SHP77 treated with DMSO at 0.1 percent for 48 hours (cell line): ENCODE measurements at places on chromosomes 4 and X.

GRCh38 chr4:1579001-1579900 lies 104.9 kb downstream of the FAM53A start:
- DNase-seq, result no peak

- no peak for DNase-seq
Observed at GRCh38 chr4:40980318-40980883, 230.6 kb downstream of the NSUN7 start.

DNA sequence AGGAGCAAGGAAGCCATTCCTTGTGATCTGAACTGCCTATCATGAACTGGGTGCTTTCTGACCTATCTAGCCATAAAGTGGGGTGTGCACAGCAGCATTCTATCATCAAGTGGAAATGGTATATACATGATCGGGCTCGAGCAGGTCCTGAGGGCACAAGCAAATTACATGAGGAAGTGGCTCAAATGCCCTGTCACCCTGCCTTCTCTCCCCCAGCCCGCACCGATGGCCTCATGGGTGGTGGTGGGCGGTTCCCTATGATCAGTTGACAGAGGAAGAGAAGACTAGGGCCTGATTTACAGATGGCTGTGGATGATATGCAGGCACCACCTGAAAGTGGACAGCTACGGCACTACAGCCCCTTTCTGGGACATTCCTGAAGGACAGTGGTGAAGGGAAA lies 46.3 kb upstream of the BCLAF3 start:
- no peak for DNase-seq

DNA sequence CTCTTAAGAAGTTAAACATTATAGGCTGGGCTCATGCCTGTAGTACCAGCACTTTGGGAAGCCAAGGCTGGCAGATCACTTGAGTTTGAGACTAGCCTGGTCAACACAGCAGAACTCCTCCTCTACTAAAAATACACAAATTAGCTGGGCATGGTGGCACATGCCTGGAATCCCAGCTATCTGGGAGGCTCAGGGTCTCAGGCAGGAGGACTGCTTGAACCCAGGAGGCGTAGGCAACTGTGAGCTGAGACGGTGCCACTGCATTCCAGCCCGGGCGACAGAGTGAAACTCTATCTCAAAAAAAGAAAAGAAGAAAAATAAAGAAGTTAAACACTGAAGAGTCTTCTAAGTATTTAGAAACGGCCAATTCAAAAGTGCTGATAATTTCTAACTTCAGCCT lies 164.3 kb upstream of the GALNTL6 start:
- no peak for DNase-seq

DNA sequence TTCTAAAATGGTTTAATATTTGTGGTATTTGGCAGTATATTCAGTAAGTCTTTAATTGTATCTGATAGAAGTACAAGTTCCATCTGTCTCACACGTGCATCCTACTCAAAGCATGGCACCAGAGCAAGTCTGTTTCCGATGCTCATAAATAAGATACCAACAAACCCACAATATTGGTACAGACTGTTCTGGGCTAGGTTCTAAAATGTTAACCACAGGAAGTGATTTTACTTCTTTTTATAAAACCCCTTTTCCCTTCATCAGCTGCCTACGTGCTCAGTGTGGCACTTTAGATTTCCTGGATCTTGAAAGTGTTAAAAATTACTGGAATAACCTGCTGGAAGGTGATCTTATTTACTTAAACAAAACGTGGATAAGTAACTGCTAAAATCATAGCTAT lies 165.1 kb downstream of the CFAP299 start:
- no peak for DNase-seq

- no peak for DNase-seq
Observed at GRCh38 chr4:146159384-146160058, 16.0 kb upstream of the LSM6 start.

- DNase-seq, result no peak
Observed at GRCh38 chr4:184346682-184347081, 127.7 kb downstream of the IRF2 start.

- peak; percentile 26 for DNase-seq
Observed at GRCh38 chrX:49166914-49167739, 4.6 kb downstream of the MAGIX start.

DNA sequence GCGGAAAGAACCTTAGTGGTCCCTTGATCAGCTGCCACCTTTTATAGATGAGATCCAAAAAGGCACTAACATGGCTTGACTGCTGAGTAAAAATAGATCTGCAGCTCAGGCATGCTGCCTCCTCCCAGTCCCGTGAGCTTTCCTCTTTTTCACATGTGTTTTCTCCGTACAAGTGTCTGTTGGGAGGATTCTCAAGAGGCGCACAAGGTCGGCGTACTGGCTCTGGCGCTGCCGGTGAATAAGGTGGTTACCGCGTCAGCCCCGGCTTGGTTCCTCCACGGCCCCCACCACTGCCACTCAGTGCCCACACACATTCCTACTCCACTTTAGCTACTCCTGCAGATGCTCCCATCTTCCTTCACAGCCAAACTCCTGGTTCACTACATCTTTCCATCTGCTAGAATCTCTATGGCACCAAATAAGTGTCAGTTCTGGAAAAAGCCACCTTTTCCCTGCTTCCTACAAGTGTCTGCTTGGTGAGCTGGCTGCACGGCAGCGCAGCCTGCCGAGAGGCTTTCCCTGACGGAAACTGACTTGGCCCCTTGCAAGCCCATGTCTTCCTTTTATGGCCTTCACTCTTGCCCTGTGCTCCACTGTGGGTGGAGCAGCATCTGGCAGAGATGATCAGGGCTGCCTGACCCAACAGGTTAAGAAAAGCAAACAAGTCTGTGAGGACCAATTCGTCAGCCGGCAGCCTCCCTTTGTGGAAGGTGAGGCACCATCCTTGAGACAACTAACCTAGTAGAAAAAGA lies 99.8 kb downstream of the KLHL8 start:
- no peak for DNase-seq

GRCh38 chrX:136626891-136627290 lies 21.1 kb upstream of the CD40LG start:
- DNase-seq, result no peak

DNA sequence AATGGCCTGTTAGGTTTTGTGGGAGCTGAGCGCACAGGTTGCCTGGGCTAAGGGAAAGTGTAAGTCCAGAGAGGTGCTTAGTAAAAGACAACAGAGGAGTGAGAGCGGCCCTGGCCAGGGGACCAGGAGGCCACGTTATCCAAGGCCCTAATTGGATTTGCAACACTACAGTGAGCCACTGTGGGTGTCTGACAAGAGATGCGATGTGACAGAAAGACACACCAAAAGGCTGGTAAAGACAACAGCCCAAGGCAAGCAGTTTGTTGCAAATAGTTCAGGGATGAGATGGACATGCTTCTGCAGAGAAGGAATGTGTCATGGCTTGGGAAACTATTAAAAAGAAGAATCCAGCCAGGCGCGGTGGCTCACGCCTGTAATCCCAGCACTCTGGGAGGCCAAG lies 162.7 kb upstream of the KIT start:
- no peak for DNase-seq

- no peak for DNase-seq
Observed at GRCh38 chrX:128975745-128976144, 547.5 kb downstream of the SMARCA1 start.

GRCh38 chrX:149010013-149010852 lies 494.9 kb downstream of the IDS start:
- peak; percentile 31 for DNase-seq

DNA sequence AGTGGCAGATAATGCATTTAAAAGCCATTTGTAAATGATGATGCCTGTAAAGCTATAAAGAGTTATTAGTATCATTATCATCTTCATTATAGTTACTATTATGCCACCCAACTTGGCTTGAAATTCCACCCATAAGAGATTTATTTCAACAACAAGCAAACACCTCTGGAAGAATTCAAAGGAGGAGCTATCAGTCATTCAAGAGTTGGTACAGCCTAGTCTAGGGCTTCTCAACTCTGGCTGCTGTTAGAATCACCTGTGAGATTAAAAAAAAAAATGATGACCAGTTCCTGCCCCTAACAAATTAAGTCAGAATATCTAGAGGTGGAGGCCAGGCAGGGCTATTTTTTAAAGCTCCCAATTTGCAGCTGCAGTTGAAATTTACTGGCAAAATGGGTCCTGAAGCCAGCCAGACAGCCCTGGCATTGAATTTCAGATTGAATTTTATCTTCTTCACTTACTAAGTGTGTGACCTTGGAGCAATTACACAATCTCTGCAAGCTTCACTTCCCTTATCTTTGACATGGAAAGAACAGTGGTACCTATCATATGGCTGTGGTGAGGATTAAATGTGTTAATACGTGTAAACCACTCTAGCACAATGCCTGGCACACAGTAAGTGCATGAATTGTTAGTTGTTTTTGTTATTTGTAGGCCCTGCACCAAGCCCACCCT lies 52.9 kb upstream of the EDA start:
- no peak for DNase-seq

DNA sequence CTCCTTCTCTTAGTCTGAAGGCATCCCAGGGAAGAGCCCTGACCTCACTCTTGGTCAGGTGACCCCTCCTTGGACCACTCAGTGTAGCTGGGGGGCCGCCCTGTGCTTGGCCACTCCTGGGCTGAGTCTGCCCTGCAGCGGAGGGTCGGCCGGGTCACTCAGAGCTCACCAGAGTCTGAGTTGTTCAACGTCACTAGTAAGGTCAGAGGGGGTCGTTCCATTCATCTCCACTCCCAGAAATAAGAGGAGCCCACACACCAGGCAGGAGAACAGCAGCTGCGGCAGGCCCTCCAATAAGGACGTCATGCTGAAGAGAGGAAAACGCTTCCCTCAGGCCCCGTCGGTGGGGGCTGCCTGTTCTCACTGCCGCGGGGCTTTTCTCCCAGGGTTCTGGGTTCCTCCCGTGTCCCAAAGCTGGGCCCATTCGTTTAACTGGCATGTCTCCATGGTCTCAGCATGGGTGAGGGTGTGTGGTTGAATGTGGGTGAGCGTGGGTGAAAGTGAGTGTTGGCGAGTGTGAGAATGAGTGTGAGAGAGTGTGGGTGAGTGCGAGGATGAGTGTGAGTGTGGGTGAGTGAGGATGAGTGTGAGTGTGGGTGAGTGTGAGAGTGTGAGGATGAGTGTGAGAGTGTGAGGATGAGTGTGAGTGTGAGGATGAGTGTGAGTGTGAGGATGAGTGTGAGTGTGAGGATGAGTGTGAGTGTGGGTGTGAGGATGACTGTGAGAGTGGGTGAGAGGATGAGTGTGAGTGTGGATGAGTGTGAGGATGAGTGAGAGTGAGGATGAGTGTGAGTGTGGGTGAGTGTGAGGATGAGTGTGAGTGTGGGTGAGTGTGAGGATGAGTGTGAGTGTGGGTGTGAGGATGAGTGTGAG lies 47.7 kb downstream of the ING2 start:
- DNase-seq, result no peak

- no peak for DNase-seq
Observed at GRCh38 chr4:47349326-47349725, 114.2 kb downstream of the COMMD8 start.

- DNase-seq, result no peak
Observed at GRCh38 chr4:3747581-3747904, 18.6 kb upstream of the ADRA2C start.

- DNase-seq, result no peak
Observed at GRCh38 chrX:83934220-83934619, 73.3 kb downstream of the CYLC1 start.
